ENCODE measurements at places on chromosomes 12 and 14.

DNA sequence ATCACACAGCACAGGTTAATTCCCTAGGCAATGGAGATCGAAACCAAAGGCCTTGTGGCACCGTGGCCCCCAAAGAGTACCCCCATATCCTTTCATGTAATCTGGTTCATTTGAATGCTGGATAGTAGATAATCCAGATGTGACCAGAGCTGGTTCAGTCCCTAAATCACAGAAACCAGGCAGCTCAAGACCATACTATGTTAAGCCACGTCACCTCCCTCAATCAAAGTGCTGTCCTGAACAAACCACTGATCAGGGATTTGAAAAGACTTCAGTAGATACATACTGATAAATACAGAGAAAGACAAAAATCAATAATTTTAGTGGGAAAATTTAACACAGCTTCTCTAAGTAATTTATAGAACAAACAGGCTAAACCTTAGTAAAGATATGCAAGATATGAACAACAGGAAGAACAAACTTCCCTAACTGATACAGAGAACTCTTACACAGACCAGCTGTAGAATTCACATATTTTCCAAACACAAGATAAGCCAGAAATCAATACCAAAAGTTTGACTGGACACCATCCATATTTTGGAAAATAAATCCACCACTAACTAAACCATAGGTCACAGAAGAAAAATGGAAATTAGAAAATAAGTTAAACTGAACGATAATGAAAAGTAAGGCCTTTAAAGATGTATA, 67.1 kb downstream of the BCAT1 start:
- DNase-seq = no peak

- no peak for DNase-seq
Measured at GRCh38 chr14:64573109-64573508, 23.3 kb downstream of the PPP1R36 start.

GRCh38 chr14:73467800-73468199, 9.5 kb upstream of the NUMB start:
- DNase-seq = peak; percentile 46

GRCh38 chr12:19120795-19121194, 8.7 kb upstream of the PLEKHA5 start:
- DNase-seq = no peak

DNA sequence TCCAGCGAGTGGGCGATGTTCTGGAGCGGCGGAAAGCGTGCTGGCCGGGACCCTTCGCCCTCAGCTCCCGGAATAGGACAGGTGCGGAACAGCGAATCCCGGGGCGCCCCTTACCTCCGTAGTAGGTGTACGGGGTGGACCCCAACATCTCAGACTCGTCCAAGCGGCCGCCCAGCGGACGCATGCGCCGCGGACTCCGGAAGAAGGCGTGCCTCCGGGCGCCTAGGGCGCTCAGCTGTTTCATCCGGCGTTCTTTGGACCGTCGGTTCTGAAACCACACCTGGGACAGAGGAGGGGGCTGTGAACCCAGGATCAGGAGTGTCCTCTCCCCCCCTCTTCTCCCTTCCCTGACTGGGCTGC, 4.5 kb downstream of the LHX5 start:
- no peak for DNase-seq

DNA sequence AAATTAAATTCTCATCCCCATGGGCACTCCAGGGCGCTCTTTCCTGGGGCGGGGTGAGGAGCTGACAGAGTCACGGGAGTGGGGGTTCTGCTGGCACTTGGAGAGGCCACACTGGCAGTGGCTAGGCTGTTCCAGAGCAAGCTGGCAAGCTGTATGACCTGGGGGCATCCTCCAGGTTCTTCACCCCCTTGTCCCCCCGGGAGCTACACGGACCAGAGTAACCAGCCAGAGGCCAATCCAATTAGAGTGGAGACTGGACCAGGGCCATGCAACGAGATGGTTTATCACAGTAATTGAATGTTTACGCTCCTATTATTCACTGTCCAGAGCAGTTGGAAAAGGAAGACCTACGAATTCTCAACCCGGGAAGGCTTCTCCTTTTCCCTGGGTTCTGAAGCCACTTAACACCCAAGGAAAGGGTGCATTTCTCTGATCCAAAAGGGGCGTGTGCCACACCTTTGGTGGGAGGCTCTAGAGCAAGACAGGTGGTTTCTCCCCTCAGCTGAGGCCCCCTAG, 43.8 kb upstream of the PNMA1 start:
- no peak for DNase-seq

DNA sequence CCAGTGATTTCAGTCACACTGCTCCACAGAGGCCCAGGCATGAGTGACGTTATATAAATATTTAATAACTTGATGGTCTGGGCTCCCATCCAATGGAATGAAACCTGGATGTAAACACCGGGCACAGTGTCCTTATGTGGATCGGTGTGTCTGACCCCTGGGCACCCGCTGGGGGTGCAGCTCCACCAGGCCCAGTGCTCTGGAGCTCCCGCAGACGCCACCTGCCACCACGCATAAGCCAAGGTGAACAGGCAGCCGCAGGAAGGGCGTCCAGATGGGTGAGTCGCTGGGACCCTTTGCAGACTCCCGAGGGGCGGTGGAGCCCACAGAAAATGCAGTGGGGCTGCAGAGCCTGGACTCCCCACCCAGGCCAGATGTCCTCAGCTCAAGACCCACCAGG, 121.6 kb downstream of the SCARB1 start:
- DNase-seq = no peak

DNA sequence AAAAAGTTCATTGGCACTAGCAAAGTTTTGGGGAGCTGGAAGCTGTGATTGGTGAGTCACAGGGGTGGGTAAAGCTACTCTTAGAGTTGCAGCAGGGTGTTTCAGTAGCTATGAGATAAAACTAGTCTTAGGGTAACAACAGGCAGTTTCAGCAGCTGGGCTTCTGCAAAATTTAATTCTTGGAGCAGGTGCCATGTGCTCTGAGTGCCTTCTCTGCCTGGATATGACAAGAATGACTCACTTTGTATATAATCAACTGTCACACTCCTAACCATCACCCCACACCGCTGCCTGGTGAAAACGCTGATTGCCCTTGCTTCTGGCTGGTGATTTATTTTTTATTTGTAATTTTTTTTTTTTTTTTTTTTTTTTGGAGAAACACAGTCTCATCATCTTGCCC, 10.5 kb upstream of the PLBD2 start:
- DNase-seq = no peak

Measured in stimulated activated naive CD4-positive, alpha-beta T cell treated with Interleukin-2 at 50 U/mL for 16 hours (primary cell).